ENCODE measurements at places on chromosomes 6 and 20. TPM values are rescaled to one million over a fixed set of nuclear protein-coding genes. Genes with fewer than 3 reads are reported as not detected.

GRCh38 chr6:91506509-91506908, 919.6 kb upstream of the MAP3K7 start:
- DNase-seq: no peak
- no peaks in the 10 kb centered on the region for H3K27me3 ChIP-seq
- H3K27ac ChIP-seq: no peak overlapping the region
- H3K36me3 ChIP-seq: no peaks in the 10 kb centered on the region
- no peaks in the 10 kb centered on the region for H3K4me1 ChIP-seq
- H3K4me3 ChIP-seq: no peak overlapping the region

DNA sequence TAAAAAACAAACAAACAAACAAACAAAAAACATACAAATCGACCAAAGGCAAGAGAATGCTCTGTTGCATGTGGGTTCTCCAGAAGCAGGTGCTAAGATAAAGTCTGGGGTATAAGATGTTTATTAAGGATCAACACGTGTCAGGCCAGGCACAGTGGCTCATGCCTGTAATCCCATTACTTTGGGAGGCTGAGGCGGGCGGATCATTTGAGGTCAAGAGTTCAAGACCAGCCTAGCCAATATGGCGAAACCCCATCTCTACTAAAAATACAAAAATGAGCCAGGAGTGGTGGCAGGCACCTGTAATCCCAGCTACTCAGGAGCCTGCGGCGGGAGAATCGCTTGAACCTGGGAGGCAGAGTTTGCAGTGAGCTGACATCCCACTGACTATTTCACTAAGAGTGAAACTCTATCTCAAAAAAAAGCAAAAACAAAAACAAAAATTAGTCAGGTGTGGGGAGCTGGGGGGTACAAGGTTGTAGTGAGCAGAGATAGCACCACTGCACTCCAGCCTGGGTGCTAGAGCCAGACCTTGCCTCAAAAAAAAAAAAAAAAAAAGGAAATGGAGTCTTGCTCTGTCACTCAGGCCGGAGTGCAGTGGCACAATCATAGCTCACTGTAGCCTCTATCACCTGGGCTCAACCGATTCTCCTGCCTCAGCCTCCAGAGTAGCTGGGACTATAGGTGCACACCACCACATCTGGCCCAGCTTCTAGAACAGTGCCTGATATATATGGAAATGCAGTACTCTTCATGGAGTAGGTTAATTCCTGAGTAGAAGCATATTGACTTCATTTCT, 86.8 kb upstream of the JARID2 start:
- no peaks in the 10 kb centered on the region for H3K27me3 ChIP-seq
- H3K36me3 ChIP-seq: no peaks in the 10 kb centered on the region
- H3K4me3 ChIP-seq: no peak overlapping the region
- H3K4me1 ChIP-seq: no peaks in the 10 kb centered on the region

DNA sequence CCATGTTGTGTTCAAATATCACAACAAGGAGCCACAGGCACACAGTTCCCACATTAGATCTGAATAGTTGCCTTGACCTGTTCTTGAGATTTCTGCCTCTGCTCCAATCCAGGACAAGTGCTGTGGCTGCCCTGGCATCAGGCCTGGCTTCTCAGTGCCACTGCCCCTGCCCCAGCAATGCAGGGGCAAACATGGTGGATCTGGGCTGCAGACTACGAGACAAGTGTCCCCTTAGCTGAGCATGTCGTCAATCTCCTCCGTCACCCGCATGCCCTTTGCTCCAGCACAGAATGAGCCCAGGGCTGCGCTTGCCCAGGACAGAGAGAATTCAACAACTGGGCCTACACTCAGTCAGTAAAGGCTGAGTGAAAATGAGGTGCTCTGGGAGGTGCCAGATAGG, 201.6 kb downstream of the SYNDIG1 start:
- no peaks in the 10 kb centered on the region for H3K27me3 ChIP-seq
- no peak overlapping the region for H3K4me3 ChIP-seq
- DNase-seq: no peak
- no peaks in the 10 kb centered on the region for H3K4me1 ChIP-seq
- no peak overlapping the region for H3K27ac ChIP-seq

- no peaks in the 10 kb centered on the region for H3K27me3 ChIP-seq
- no peak for DNase-seq
- H3K4me3 ChIP-seq: no peak overlapping the region
- no peaks in the 10 kb centered on the region for H3K4me1 ChIP-seq
- H3K27ac ChIP-seq: no peak overlapping the region
Observed at GRCh38 chr6:21636876-21637275, 43.3 kb downstream of the SOX4 start.

DNA sequence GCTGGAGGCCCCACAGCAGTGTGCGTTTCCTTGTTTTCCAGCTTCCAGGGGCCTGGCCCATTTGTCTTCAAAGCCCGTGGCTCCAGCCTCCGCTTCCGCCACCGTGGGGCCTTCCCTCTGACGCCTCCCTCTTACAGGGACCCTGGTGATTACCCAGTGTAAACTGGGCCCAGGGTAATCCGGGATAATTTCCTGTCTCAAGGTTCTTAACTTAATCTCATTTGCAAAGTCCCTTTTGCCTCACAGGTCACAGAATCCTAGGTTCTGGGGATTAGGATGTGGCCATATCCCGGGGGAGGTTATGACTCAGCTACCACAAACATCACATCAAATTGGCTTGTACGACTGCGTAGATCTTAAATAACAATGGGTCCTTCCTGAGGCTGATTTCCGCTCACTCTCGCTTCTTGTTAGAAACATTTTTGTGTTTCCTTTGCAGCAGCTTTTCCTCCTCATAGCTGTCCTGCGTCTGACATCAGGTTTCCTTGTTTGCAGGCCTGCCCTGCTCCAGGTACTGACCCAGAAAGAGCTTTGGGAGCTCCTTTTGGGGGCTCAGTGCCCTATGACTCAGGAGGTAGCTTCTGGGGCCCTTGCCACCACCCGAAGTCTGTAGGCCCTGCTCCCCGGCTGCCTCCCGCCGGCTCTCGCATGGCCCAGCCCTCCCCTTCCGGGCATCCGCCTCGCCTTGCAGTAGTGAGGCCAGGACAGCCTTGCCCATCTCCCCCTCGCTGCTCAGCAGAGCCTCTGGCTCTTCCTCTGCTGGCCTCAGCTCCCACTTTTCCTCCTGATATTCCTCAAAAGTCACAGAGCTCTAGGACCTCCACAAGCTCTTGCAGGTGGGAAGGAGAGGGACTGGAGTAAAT, 100.5 kb downstream of the ERMARD start:
- H3K27me3 ChIP-seq: no peaks in the 10 kb centered on the region
- H3K4me3 ChIP-seq: no peak overlapping the region
- no peaks in the 10 kb centered on the region for H3K36me3 ChIP-seq

GRCh38 chr6:151352410-151353396, 38.7 kb downstream of the ZBTB2 start:
- H3K27ac ChIP-seq: no peak overlapping the region
- no peaks in the 10 kb centered on the region for H3K27me3 ChIP-seq
- no peaks in the 10 kb centered on the region for H3K4me1 ChIP-seq
- no peak overlapping the region for H3K4me3 ChIP-seq
- peaks cover 4% of the 10 kb centered on the region for H3K36me3 ChIP-seq

GRCh38 chr6:5771759-5772390, 234.8 kb downstream of the NRN1 start:
- H3K4me1 ChIP-seq: no peaks in the 10 kb centered on the region
- no peak for DNase-seq
- no peaks in the 10 kb centered on the region for H3K36me3 ChIP-seq
- no peak overlapping the region for H3K27ac ChIP-seq
- no peaks in the 10 kb centered on the region for H3K27me3 ChIP-seq

GRCh38 chr6:22765015-22765414, 195.6 kb downstream of the HDGFL1 start:
- no peak overlapping the region for H3K27ac ChIP-seq
- DNase-seq: no peak
- no peak overlapping the region for H3K4me3 ChIP-seq
- H3K4me1 ChIP-seq: no peaks in the 10 kb centered on the region

- H3K27ac ChIP-seq: no peak overlapping the region
- H3K4me3 ChIP-seq: no peak overlapping the region
- no peaks in the 10 kb centered on the region for H3K4me1 ChIP-seq
- DNase-seq: no peak
- no peaks in the 10 kb centered on the region for H3K36me3 ChIP-seq
Observed at GRCh38 chr20:33838035-33838864, 27.1 kb downstream of the CHMP4B start.

DNA sequence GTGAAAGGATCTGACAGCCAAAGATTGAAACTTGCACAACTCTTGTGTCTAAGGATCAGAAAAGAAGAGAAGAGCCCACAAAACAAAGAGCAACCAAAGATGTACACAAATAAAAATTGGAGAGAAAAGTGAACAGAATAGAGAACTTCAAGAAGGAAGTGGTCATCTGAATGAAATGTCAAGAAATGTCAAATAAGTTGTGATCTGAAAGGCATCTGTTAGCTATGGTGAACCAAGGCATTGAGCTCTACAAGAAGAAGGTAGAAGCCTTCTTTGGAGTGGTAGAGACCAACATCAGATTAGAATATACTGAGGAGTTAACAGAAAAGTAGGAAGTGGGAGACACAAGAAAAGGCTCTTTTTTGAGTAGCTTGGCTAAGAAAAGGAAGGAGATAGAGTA, 28.5 kb downstream of the IL17F start:
- H3K4me3 ChIP-seq: no peak overlapping the region
- no peaks in the 10 kb centered on the region for H3K27me3 ChIP-seq
- no peak overlapping the region for H3K27ac ChIP-seq
- H3K36me3 ChIP-seq: no peaks in the 10 kb centered on the region
- H3K4me1 ChIP-seq: no peaks in the 10 kb centered on the region
- no peak for DNase-seq

GRCh38 chr6:121619987-121620740, 184.7 kb downstream of the GJA1 start:
- no peaks in the 10 kb centered on the region for H3K27me3 ChIP-seq
- peak overlapping the region; percentile 18 for H3K4me3 ChIP-seq
- H3K27ac ChIP-seq: peak overlapping the region; percentile 82

- H3K4me3 ChIP-seq: no peak overlapping the region
- H3K36me3 ChIP-seq: no peaks in the 10 kb centered on the region
- DNase-seq: no peak
- no peaks in the 10 kb centered on the region for H3K27me3 ChIP-seq
- H3K4me1 ChIP-seq: peaks cover 12% of the 10 kb centered on the region
Observed at GRCh38 chr20:47559141-47559540, 57.5 kb downstream of the NCOA3 start.

DNA sequence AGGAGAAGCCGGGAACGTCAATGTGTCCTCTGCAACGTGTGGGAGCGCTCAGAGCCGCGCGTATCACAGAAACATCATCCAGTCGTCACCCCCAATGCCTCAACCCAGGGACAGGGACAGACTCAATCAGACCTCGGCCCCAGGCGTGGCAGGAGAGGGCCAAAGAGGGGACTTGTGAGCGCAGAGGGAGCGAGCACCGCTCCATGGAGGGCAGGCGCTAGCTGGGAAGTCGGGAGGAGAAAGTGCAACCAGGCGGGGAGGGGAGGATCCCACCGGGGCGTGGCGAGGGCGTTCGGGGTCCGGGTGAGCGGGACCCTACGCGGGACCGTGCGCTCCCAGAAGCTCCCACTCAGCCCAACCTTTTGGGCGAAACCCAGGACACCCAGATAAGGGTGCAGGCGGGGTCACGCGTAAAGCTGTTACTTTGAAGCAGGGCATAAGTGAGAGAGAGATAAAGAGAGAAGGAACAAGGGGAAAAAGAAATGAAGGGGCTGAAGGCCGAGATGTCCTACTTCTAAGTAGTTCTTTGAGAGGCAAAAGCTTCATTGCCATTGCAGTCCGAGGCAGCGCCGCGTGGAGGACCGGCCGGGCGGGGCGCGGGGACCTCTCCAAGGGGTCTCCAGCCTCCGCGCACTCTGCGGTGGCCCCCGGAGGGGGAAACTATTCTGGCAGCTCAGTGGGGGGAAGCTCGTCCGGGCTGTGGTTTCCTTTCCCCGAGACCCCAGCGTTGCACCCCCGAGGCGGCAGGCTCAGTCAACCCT, 862 bp upstream of the SOBP start:
- H3K27me3 ChIP-seq: peaks cover 15% of the 10 kb centered on the region
- H3K27ac ChIP-seq: no peak overlapping the region
- peak; percentile 85 for DNase-seq
- H3K4me3 ChIP-seq: peak overlapping the region; percentile 73

DNA sequence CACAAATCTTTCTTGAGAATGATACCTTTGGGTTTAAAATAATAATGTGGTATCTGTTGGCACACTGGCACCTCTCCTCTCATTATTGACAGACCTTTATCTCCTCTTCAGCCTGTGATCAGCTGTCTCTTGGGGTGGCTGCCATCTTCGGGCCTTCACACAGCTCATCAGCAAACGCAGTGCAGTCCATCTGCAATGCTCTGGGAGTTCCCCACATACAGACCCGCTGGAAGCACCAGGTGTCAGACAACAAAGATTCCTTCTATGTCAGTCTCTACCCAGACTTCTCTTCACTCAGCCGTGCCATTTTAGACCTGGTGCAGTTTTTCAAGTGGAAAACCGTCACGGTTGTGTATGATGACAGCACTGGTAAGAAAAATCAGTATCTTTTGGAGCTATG, 232.8 kb downstream of the GRIK2 start:
- H3K36me3 ChIP-seq: no peaks in the 10 kb centered on the region
- H3K4me3 ChIP-seq: no peak overlapping the region
- no peaks in the 10 kb centered on the region for H3K4me1 ChIP-seq
- H3K27ac ChIP-seq: no peak overlapping the region
- no peak for DNase-seq
- H3K27me3 ChIP-seq: no peaks in the 10 kb centered on the region

DNA sequence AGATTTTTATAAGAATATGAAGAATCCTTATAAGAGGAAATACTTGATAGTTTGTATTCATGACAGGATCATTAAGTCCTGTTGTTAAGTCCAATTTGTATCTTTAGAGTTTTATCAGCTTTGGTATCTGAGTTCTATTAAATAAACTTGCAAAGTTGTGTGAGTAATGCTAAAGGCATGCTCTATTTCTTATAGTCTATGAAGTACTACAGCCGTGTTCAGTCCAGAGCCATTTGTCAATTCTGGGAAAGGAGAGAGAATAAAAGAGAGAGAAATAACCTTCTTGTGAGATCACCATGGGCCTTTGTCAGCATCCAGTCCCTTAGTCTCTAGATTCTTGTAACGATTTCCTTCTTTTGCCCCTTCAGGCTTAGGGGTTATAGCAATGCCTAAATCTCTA, 181.2 kb upstream of the POU3F2 start:
- no peak overlapping the region for H3K27ac ChIP-seq
- no peak overlapping the region for H3K4me3 ChIP-seq
- no peaks in the 10 kb centered on the region for H3K36me3 ChIP-seq
- no peak for DNase-seq

DNA sequence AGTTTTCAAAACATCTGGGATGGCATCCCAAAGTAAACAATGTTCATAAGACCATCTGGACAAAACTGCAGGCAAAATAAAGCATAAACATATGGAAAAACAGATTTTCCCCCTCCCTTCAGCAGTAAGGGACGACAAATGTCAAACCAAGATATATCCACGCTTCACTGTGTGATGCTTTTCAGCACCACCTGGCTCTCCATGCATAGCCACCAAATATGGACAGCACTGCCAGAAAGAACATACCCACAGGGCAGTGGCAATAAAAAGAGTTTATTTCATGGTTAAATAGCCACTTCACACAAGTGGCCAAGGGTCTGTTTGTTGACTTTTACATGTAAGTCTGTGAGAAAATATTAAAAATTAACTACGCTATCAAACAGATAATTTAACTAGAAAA, 23.1 kb downstream of the USP45 start:
- no peak overlapping the region for H3K27ac ChIP-seq
- no peak overlapping the region for H3K4me3 ChIP-seq
- H3K36me3 ChIP-seq: peaks cover 6% of the 10 kb centered on the region
- DNase-seq: no peak
- no peaks in the 10 kb centered on the region for H3K27me3 ChIP-seq
- H3K4me1 ChIP-seq: no peaks in the 10 kb centered on the region

The BMP7 gene
- 9.2 TPM for total RNA-seq

The FAM184A gene
- total RNA-seq: 12.1 TPM

The PTK6 gene
- total RNA-seq: 0.17 TPM

The CNBD2 gene
- 1.8 TPM for total RNA-seq

The OR2H1 gene
- not detected for total RNA-seq

The TPBG gene
- total RNA-seq: 29.5 TPM
